ENCODE measurements at places on chromosomes 12 and 14. TPM values are rescaled to one million over a fixed set of nuclear protein-coding genes. Genes with fewer than 3 reads are reported as not detected.

GRCh38 chr12:104182621-104183378 is 32.8 kb upstream of the TXNRD1 start:
- no peak for DNase-seq

GRCh38 chr12:102946042-102946441 is 11.4 kb upstream of the ASCL1 start:
- DNase-seq, result no peak

DNA sequence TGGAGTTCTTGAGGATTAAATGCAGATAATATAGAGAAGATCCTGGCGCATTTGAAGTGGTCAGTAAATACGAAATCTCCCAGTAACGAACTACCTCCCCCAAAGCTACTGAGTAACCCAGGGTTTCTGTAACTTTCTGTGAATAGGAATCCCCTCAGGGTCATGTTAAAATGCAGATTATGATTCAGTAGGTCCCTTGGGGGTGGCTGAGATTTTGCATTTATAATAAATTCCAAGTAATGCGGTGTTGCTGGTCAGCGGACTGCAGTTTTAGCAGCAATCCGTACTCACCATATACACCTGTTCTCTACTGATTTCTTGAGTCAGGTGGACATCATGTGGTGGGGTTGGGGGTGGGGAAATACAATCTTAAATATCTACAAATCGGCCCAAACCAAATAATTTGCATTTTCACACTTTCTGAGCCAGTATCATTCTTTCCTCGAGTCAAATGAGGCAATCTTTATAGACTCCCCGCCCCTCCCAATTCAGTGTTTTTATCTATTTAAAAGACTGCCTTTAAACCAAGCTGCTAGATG is 868 bp downstream of the SPATA7 start:
- no peak for DNase-seq

- DNase-seq, result no peak
Measured at GRCh38 chr12:12333407-12334366, 16.4 kb downstream of the MANSC1 start.

GRCh38 chr12:132439333-132439904 is 50.5 kb upstream of the FBRSL1 start:
- no peak for DNase-seq

DNA sequence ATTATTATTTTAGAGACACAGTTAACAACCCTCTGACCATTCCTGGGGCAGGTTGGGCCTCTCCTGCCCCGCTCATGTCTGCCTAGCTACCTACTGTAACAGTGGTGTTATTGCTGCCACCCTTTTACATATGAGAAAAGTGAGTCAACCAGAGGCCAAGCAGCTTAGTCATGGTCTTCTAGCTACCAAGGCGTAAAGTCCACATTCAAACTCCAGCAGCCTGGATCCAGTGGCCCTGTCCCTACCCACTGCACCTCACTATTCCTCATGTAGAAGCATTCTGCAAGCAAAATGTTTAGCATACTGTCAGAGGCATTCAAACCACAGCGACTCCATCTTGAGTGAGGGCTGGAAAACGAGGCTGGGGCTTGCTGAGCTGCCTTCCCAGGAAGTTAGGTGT is 95.8 kb downstream of the SLC15A4 start:
- peak; percentile 72 for DNase-seq

DNA sequence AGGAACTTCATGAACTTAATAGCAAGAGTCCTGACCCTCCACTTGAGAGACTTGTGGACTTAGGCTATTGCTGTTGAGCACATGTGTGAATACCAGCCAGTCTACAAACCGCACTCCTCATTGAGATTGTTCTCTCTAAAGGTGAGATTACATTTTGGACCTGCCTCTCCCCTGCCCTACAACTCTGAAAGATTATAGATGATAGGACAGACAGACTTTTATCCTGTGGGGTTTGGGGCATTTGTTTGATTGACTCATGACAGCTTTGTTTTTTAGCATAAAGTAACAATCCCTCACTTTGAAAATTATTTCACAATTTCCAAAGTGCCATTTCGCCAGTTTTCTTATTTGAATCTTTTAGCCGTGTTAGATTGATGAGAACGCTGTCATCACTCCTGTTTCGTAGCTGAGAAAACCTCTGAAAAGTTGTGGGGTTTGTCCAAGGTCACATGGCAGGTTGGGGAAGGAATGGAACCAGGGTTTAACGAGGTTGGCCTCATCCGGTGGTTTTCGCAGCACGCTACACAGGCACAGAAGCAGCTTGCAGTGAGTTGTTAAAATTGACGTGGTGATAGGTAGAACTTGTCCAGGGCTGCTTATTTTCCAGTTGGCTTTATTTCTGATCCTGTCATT is 836 bp downstream of the EVL start:
- no peak for DNase-seq

GRCh38 chr14:50018201-50018932 is 98.0 kb downstream of the VCPKMT start:
- peak; percentile 53 for DNase-seq

GRCh38 chr12:74801625-74802024 is 264.0 kb downstream of the ATXN7L3B start:
- DNase-seq, result no peak

DNA sequence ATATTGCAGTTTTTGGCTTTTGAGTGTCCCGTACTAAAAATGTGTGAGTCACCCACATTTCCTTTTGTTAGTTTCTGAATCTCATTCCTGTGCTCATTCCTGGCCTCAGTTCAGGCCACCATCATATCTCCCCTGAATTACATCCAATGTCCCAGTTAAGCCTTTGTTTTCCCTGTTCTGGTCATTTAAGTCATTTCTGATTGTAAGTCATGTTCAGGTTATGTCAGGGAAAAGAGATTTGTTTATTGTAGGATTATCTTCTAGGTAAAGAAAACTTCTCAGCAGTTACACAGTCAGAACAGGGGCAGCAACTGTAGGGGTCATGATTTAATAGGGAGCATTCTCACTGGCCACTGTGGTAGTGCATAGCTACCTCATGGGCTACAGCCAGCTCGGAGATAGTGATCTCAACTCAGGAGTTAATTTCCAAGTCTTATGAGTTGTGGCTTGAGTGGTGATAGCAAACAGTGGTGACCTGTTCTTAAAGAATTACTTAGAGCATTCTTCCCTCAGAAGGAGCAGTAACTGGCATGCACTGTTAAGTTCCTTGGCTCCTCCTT is 6.7 kb downstream of the DDX47 start:
- DNase-seq, result peak; percentile 89

DNA sequence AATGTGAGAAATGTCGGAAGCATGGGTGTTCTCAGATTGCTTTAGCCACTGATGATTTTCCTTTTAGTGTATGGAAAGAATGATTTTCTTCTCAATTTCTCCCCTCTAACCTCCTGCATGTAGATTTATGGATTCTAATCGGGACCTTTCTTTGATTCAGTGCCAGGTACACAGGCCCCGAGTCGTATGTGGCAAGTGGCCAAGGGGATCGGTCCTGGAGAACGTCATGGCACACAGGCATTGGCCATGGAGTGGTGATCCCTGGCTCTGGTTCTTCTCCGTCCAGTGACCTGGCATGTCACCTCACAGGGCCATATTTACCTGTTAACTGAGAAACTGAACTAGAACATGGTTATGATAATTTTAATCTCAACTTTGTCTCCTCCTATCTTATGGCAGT is 58.1 kb downstream of the ETV6 start:
- DNase-seq, result no peak

Gene SPIC
- not detected for total RNA-seq

Gene EIF2S1
- total RNA-seq, result 506 TPM

Gene CABP1
- not detected for total RNA-seq

Gene MMP14
- 530 TPM for total RNA-seq

Gene LRRC9
- total RNA-seq, result not detected

Gene REM2
- not detected for total RNA-seq

Gene SALL2
- total RNA-seq, result 0.03 TPM

Gene PAX9
- 2.2 TPM for total RNA-seq

Gene B3GNT4
- 0.13 TPM for total RNA-seq
